ENCODE measurements at places on chromosomes 16 and 17.
A peak's percentile ranks its signal among the peaks of the same experiment; 100 is the strongest.

DNA sequence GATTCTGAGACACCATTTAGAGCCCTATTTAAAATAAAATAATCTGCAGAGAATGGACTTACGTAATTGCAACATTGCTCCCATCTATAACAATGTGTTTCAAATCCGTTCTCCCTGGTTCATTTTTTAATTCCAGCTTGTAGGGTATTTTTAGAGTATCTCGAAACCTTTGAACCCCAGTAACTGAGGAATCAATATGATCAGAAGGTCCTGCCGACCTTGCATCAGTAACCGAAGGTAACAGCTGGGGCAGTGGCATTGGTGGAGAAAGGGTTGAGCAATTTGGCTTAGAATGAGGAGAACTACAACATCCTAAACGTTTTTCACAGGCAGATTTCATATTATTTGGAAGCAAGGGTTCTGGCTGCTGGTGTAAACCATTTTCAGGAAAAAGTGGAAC, 49.3 kb downstream of the N4BP1 start:
- DNase-seq = no peak

- DNase-seq = no peak
Measured at GRCh38 chr17:48725288-48726064, 2.5 kb downstream of the PRAC2 start.

DNA sequence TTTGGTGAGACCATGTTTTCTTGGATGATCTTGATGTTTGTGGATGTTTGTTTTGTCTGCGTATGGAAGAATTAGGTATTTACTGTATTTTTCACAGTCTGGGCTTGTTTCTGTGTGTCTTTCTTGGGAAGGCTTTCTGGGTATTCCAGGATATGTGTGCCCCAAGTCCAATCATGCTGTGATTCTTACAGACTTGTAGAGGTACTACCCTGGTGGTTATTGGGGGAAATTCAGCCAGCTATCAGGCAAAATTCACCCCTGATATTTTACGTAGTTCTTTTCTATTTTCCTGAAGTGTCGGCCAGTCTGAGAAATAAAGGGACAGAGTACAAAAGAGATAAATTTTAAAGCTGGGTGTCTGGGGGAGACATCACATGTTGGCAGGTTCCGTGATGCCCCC, 33.4 kb upstream of the ARL4D start:
- DNase-seq = no peak

DNA sequence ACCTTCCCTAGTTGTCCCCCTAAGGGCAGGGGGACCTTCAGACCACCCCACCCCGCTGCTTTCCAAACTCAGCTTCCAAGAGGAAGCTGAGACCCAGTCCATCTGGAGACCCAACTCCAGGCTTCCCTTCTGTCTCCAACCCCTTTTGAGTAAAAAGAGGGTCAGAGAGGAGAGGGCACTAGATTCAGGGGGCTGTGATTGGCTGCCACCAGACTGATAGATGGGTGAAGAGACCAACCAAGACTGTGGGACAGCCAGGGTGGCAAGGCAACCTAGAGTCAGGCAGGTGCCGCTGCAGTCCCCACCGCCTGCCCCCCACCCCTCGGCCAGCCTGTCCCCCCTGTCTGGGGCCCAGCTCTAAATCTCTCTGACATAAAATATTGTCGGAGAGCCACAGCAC, 92.5 kb downstream of the SDK2 start:
- DNase-seq = no peak

DNA sequence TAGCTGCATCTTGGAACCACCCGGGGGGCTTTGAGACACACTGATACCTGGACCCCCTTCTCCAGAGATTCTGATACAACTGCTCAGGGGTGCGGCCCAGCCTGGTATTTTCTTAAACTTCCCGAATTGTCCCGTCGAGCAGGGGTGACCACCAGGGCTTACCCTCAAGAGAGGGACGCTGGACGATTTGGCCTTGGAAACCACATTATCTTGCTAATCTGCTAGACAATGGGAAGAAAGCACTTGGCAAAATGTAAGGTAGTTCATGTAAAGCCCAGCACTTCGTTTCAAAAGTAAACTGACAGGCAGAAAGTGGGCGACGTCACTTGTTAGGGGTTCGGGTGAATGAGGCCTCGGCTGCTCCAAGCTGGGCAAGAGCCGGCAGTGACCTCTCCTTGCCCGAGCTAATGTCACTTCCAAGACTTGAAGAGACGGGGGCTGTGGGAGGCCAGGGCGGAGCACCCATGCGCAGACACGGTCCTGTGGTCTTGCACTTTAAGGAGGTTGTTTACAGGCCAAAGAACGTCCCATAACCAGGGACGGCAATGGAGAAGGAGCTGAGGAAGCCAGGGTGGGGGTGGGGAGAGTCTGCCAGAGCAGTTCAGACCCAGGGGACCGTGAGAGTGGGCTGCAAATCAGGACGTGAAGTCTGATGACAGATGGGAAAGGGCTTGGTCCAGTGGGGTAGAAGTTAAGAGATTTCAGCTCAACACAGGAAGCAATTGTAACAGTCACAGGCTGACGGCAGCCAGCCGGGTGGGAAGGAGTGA, 152.7 kb upstream of the GSE1 start:
- DNase-seq = no peak

DNA sequence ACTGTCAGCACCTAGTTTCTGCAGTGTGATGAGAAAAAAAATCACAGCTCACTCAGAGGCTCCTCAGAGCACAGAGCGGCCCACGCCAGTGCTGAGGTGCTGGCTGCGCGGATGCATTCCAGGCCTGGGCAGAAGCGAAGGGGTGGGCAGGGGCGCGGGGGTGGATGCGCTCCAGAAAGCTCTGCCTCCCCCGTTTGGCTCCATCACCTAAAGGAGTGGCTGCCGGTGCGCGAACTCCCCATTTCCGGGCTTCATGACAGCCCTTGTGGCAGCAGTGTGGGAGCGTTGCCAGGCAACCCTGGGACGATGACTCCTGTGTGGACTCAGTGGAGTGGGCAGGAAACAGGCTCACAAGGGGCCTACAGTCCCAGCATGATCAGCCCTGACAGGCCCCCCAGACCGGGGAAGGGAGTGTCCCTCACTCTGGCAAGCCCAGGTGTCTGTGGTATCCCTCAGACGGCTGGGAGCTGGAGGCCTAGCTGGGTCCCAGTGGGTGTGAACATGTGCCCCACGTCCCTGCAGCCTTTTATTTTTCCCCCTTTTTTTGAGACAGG, 32.8 kb upstream of the NUDT16L1 start:
- no peak for DNase-seq

- no peak for DNase-seq
Measured at GRCh38 chr16:10578474-10579316, 1.7 kb downstream of the EMP2 start.

DNA sequence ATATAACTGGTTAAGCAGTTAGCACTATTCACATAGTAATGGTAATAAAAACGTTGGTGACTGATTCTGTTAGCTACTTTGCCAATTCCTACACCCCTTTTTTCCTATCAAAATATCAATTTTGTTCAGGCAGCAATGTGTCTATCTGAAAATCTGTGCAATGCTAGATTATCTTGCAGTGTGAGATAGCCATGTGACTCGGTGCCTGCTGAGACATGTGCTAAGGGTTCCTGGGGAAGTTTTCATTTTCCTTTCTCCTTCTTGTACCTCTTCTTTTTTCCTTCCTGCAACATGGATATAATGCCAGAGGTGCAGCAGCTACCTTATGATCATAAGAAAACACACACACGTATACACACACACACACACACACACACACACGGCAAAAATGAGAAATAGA, 100.5 kb upstream of the SHISA6 start:
- no peak for DNase-seq

- DNase-seq = no peak
Measured at GRCh38 chr17:62884781-62885180, 76.7 kb upstream of the MARCHF10 start.

- DNase-seq = no peak
Measured at GRCh38 chr16:47028767-47029377, 55.4 kb upstream of the DNAJA2 start.

- DNase-seq = no peak
Measured at GRCh38 chr16:6250511-6250910, 1082.1 kb upstream of the RBFOX1 start.

- peak; percentile 13 for DNase-seq
Measured at GRCh38 chr16:24010440-24011089, 174.8 kb downstream of the PRKCB start.

- DNase-seq = no peak
Measured at GRCh38 chr16:2197765-2198164, 1.4 kb upstream of the CASKIN1 start.

DNA sequence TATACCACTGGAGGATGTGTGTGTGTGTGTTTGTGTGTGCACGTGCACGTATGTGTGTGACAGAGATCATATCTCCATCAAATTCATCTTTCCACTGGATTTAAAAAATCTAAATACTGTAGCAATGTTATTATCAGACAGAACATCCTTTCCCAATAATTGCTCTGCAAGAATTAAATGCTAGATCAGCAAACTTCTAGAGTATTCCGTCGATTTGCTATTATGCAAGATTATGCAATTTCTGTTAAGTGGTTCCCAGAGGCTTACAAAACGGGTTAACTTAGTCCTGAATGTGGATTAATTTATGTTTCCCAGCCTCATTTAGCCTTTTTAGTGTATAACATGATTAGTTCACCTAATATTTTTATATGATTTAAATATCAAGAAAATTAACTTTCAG, 44.5 kb upstream of the CNTNAP4 start:
- no peak for DNase-seq

DNA sequence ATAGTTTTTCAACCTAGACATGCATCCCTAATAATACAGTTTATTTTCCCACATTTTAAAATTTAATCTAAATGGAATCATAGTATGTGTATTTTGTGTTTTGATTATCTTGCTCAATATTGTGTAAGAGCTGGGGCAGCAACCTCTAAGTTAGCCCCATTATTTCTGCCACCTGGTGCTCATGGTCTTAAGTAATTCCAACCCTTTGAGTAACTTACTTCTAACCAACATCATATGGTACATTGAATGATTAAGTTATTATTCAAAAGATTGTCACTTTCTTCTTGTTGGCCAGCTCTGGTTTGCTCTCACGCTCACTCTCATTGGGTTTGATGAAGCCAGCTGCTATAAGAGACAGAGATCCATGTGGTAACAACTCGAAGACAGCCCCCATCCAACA, 3.9 kb upstream of the KRTAP4-3 start:
- peak; percentile 11 for DNase-seq

DNA sequence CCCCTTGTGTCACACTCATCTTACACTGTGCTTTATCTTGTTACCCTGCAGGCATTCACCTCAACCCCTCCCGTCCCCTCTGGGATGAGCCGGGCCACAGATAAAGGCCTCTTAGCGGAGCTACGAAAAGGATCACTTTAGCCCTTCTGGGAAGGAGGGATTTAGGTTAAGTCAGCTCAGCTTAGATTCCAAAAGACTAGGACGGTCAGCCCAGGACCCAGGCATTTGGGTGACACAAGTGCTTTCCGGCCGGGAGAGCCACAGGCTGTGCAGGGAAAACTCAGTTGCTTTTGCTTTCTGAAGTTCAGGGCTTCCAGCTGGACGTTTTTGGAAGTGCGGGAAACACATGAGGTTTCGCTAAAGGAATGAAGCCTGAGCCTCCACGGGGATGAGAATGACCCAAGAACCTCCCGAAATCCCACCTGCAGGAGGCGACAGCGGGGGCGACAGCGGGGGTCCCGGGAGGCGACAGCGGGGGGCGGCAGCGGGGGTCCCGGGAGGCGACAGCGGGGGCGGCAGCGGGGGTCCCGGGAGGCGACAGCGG, 11.6 kb upstream of the METRNL start:
- no peak for DNase-seq

All from HS-5 (cell line).